ENCODE measurements at places on chromosomes 11 and 22.

GRCh38 chr11:12193515-12194336, 83.3 kb downstream of the MICAL2 start:
- DNase-seq = no peak

- no peak for DNase-seq
Measured at GRCh38 chr11:48123934-48124755, 92.5 kb upstream of the OR4B1 start.

- DNase-seq = no peak
Measured at GRCh38 chr11:121449123-121449522, 3.0 kb upstream of the SORL1 start.

DNA sequence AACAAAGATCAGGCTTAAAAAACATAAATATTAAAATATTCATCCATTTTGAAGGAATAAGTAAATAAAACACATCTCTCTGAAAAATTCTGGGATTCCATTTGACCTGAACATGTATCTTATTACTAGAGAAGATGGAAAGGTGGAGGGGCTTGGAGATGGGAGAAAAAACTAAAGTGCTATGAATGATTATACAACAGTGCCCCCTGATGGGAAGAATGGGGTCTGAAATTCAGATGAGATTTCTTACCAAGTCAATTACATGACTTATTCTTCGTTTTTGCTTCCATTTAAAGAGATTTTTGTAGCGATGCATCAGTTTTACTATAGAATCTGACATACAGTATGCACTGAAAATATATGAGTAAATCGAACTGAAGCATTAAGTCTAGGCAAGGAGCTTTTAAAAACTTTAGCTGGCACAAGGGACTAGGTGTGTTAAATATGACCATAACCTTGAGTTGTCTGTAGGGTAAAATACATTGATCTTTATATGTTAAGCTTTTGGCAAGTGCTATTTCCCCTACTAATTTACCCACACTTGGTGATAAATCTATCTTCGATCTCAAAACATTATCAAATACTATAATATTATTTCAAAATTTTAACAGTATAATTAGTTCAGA, 718.8 kb downstream of the CNTN5 start:
- no peak for DNase-seq

DNA sequence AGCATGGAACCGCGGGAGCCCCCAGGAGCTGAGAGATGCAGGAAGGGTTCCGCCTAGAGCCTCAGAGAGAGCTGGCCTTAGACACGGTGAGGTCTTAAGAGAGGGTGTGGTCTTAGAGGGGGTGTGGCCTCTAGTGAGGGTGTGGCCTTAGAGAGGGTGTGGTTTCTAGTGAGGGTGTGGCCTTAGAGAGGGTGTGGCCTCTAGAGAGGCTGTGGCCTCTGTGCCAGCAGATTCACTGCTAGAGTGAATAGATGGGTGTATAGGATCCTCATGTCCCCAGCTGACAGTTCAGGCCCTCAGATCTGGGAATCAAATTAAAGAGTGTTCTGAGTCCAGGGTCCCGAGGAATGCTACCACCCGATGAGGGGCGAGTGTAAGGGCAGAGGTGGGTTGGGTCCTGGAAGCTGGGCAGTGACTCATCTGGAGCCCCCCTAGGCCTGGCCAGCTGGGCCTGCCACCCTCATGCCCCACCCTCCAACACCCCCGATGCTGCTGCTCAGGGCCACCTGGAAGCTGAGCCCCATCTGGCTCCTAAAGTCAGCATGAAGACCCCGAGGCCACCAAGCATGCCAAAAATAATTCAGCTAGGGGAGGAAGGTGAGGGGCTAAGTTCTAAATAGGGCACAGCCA, 49.5 kb downstream of the IGF2 start:
- DNase-seq = no peak

GRCh38 chr22:27329131-27329850, 472.3 kb downstream of the MN1 start:
- DNase-seq = no peak

GRCh38 chr22:22460635-22461034, 47.9 kb downstream of the ZNF280B start:
- no peak for DNase-seq

DNA sequence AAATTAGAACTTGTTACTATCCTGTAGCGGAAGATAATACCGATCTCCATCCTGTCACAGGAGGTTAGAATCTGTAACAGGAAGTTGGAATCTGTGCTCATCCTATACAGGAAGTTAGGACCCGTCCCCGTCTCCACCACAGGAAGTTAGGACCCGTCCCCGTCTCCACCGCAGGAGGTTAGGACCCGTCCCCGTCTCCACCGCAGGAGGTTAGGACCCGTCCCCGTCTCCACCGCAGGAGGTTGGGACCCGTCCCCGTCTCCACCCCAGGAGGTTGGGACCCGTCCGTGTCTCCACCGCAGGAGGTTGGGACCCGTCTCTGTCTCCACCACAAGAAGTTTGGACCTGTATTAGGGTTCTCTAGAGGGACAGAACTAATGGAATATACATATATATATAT, 52.2 kb downstream of the FBLN1 start:
- DNase-seq = no peak

Data from cortex of kidney (tissue), 1 donor.